ENCODE measurements at places on chromosomes 7 and 10.
A peak's percentile ranks its signal among the peaks of the same experiment; 100 is the strongest.

GRCh38 chr7:100825215-100825671 lies 2.1 kb downstream of the EPHB4 start:
- no peak for DNase-seq
- H3K4me1 ChIP-seq, result peaks cover 29% of the 10 kb centered on the region
- no peaks in the 10 kb centered on the region for H3K36me3 ChIP-seq
- no peak overlapping the region for H3K27ac ChIP-seq

DNA sequence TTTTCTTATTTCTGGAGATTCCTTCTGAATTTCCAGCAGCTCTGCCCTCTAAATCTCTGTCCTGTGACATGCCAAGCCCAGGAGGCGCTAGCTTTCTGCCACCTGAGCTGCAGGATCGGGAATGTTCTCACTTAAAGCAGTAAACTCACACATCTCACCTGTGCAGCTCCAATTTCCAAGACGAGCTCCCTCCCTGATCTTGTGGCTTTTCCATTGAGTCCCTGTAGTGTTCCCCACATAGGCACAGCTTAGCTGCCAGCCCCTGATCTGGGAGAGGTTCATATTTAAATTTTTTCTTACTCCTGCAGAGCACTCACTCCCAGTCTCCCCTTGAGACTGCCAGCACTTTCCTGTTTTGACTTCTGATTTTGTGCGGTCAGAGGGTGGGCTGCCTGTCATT lies 479.3 kb downstream of the GLRX3 start:
- no peaks in the 10 kb centered on the region for H3K36me3 ChIP-seq
- no peak overlapping the region for H3K27ac ChIP-seq
- DNase-seq, result no peak
- no peaks in the 10 kb centered on the region for H3K27me3 ChIP-seq

- no peak overlapping the region for H3K27ac ChIP-seq
- H3K4me1 ChIP-seq, result peaks cover 7% of the 10 kb centered on the region
- DNase-seq, result peak; percentile 79
- H3K36me3 ChIP-seq, result no peaks in the 10 kb centered on the region
- peaks cover 8% of the 10 kb centered on the region for H3K27me3 ChIP-seq
These were observed 5.9 kb downstream of the KCP start for GRCh38 chr7:128904381-128905197.

GRCh38 chr10:121335386-121335925 lies 262.8 kb downstream of the FGFR2 start:
- no peaks in the 10 kb centered on the region for H3K4me1 ChIP-seq
- no peak for DNase-seq
- H3K36me3 ChIP-seq, result no peaks in the 10 kb centered on the region

- DNase-seq, result no peak
- no peaks in the 10 kb centered on the region for H3K4me1 ChIP-seq
- no peak overlapping the region for H3K27ac ChIP-seq
These were observed 580.6 kb downstream of the PHTF2 start for GRCh38 chr7:78379148-78379547.

GRCh38 chr7:157276731-157277562 lies 59.9 kb upstream of the DNAJB6 start:
- H3K4me1 ChIP-seq, result peaks cover 50% of the 10 kb centered on the region
- H3K36me3 ChIP-seq, result no peaks in the 10 kb centered on the region
- no peak overlapping the region for H3K4me3 ChIP-seq
- no peak for DNase-seq
- H3K27ac ChIP-seq, result no peak overlapping the region

DNA sequence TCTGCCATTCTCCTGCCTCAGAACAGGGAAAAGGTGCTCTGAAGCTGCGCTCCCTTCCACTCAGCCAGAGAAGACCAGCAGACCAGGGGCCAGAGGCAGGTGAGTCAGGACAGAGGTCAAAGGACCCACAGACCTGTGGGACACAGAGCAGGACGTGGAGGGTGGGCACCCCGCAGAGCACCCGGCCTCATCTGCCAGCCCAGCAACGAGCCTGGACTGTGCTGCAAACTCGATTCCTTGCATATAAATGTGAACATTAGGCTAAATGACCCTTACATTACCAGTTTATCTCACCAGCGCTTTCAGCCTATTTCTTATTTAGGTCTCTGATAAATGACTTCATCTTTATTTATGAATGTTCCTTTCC lies 50.1 kb downstream of the PTPRN2 start:
- H3K4me3 ChIP-seq, result no peak overlapping the region
- no peaks in the 10 kb centered on the region for H3K27me3 ChIP-seq
- no peak overlapping the region for H3K27ac ChIP-seq
- no peaks in the 10 kb centered on the region for H3K4me1 ChIP-seq
- no peaks in the 10 kb centered on the region for H3K36me3 ChIP-seq

DNA sequence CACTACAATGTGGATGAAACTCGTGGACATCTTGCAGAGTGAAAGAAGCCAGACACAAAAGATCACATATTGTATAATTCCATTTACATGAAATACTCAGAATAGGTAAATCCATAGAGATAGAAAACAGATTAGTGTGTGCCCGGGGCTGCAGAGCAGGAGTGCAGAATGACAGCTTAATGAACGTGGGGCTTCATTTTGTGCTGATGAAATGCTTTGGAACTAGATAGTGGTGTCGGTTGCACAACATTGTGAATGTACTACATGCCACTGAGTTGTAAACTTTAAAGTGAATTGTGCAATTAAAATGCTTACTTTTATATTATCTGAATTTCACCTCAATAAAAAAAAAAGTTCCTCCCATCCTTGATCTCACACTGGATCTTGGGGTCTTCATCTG lies 31.8 kb upstream of the CARD11 start:
- H3K27me3 ChIP-seq, result no peaks in the 10 kb centered on the region
- H3K27ac ChIP-seq, result no peak overlapping the region
- DNase-seq, result no peak
- H3K36me3 ChIP-seq, result no peaks in the 10 kb centered on the region

GRCh38 chr7:12064586-12065127 lies 146.4 kb upstream of the TMEM106B start:
- H3K4me1 ChIP-seq, result no peaks in the 10 kb centered on the region
- H3K36me3 ChIP-seq, result no peaks in the 10 kb centered on the region
- no peaks in the 10 kb centered on the region for H3K27me3 ChIP-seq
- H3K4me3 ChIP-seq, result no peak overlapping the region
- H3K27ac ChIP-seq, result no peak overlapping the region

DNA sequence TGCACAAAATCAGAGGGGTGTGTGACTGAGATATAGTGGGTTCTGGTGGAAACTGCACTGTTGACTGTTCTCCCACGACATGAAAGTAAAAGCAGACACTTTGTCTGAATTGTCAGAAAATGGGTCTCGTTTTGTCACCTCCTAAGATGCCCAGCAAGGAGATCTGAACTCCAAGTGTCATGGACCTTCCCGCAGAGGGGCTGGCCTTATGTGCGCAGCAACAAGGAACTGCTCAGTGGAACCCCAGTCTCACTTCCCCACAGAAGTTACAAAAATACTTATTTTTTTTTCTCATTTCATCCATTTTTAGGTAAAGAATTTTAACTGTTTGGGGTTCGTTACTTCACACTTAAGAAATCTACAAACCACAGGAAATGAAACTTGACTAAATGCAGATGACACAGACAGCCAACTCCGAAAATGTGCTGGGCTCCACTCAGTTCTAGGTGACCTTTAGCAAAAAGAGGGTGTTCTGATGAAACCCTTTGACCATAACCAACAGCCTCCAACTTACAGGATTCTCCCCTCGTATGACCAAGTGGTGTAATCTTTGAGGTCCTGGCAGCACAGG lies 115.0 kb downstream of the FAM107B start:
- peaks cover 44% of the 10 kb centered on the region for H3K4me1 ChIP-seq
- H3K4me3 ChIP-seq, result no peak overlapping the region
- H3K36me3 ChIP-seq, result no peaks in the 10 kb centered on the region
- DNase-seq, result peak; percentile 69
- H3K27ac ChIP-seq, result peak overlapping the region; percentile 46
- H3K27me3 ChIP-seq, result no peaks in the 10 kb centered on the region

- peaks cover 23% of the 10 kb centered on the region for H3K4me1 ChIP-seq
- no peaks in the 10 kb centered on the region for H3K36me3 ChIP-seq
- DNase-seq, result peak; percentile 30
- no peak overlapping the region for H3K27ac ChIP-seq
These were observed 21.2 kb downstream of the CEP41 start for GRCh38 chr7:130419658-130420057.
